Placental pericyte (primary cell): ENCODE measurements at places on chromosomes 5 and 9. TPM values are rescaled to one million over a fixed set of nuclear protein-coding genes. Genes with fewer than 3 reads are reported as not detected.

Gene HMCN2
- not detected in 2 replicates for total RNA-seq

Gene PCDHB3
- under 0.01 and 0.29 TPM in 2 replicates for total RNA-seq

Gene ARPC5L
- total RNA-seq: 16.2 and 18.5 TPM in 2 replicates

Gene OR1L1
- total RNA-seq: not detected in 2 replicates

Gene SAXO1
- not detected in 2 replicates for total RNA-seq

Gene TDRD7
- 9.0 and 9.7 TPM in 2 replicates for total RNA-seq

Gene PCDHGB1
- total RNA-seq: 1.8 and 1.9 TPM in 2 replicates

Gene PSMB7
- total RNA-seq: 190 and 204 TPM in 2 replicates

Gene NMUR2
- total RNA-seq: under 0.01 TPM in 1 of 2 replicates, not detected in the other

Gene ZNF454
- total RNA-seq: 0.86 and 2.0 TPM in 2 replicates

Gene NUTM2G
- total RNA-seq: not detected in 2 replicates

Gene TMEM215
- total RNA-seq: not detected in 2 replicates

Gene PCDHB9
- total RNA-seq: 0.14 TPM in 1 of 2 replicates, not detected in the other

Gene TRIP13
- total RNA-seq: 1.5 and 69.1 TPM in 2 replicates

Gene CARTPT
- total RNA-seq: not detected in 2 replicates

Gene FAM153A
- not detected in 2 replicates for total RNA-seq

Gene AQP3
- total RNA-seq: 1.9 and 5.9 TPM in 2 replicates

Gene DDX4
- total RNA-seq: not detected in 2 replicates

Gene PCA3
- not detected in 2 replicates for total RNA-seq

Gene MEGF10
- total RNA-seq: 0.22 and 4.2 TPM in 2 replicates

Gene TTC16
- total RNA-seq: under 0.01 TPM in 1 of 2 replicates, not detected in the other

Gene GHR
- total RNA-seq: 0.22 and 0.86 TPM in 2 replicates

Gene MUSK
- total RNA-seq: 0.14 and 0.44 TPM in 2 replicates

Gene MXD3
- total RNA-seq: 1.8 and 10.6 TPM in 2 replicates

Gene FOXD4L4
- 0.14 TPM in 1 of 2 replicates, not detected in the other for total RNA-seq

Gene MAP3K1
- total RNA-seq: 10.9 and 11.2 TPM in 2 replicates

Gene PCDHB8
- total RNA-seq: 0.29 TPM in 1 of 2 replicates, not detected in the other

Gene SLC25A2
- total RNA-seq: 0.44 and 2.0 TPM in 2 replicates
